Left ventricle myocardium inferior (tissue), 1 donor: ENCODE measurements at places on chromosomes 7 and 10. TPM values are rescaled to one million over a fixed set of nuclear protein-coding genes. Genes with fewer than 3 reads are reported as not detected.

HIBADH gene
- total RNA-seq, result 90.8 TPM

SAMD9L gene
- 3.7 TPM for total RNA-seq

BPGM gene
- total RNA-seq, result 13.9 TPM

TRIM50 gene
- total RNA-seq, result 0.33 TPM

TMEM270 gene
- not detected for total RNA-seq

PRSS2 gene
- total RNA-seq, result not detected

STAG3 gene
- 0.74 TPM for total RNA-seq

WNT8B gene
- total RNA-seq, result not detected

MSS51 gene
- 5.9 TPM for total RNA-seq

HYAL4 gene
- not detected for total RNA-seq

AZGP1 gene
- total RNA-seq, result 85.5 TPM

STEAP2 gene
- total RNA-seq, result 6.1 TPM

IFIT5 gene
- 7.4 TPM for total RNA-seq

SLC37A3 gene
- 7.5 TPM for total RNA-seq

AKR1C1 gene
- 34.1 TPM for total RNA-seq

EPHB4 gene
- total RNA-seq, result 20.3 TPM

MRLN gene
- not detected for total RNA-seq

OR6B1 gene
- total RNA-seq, result not detected

RADIL gene
- 4.5 TPM for total RNA-seq

PRSS37 gene
- not detected for total RNA-seq

FAM25C gene
- total RNA-seq, result not detected

LDB1 gene
- 52.2 TPM for total RNA-seq

ASB4 gene
- total RNA-seq, result 6.3 TPM

GSAP gene
- 7.2 TPM for total RNA-seq

FAM131B gene
- total RNA-seq, result 0.47 TPM

SUN3 gene
- not detected for total RNA-seq

ITPRID1 gene
- total RNA-seq, result not detected

ANXA8 gene
- total RNA-seq, result not detected

CALML3 gene
- not detected for total RNA-seq

SVOPL gene
- total RNA-seq, result not detected

PRR15 gene
- not detected for total RNA-seq

SPDYE9 gene
- total RNA-seq, result not detected

UCMA gene
- total RNA-seq, result not detected

LGI1 gene
- total RNA-seq, result not detected

UPP1 gene
- total RNA-seq, result 19.8 TPM

UTF1 gene
- not detected for total RNA-seq

ADAM12 gene
- 0.27 TPM for total RNA-seq

NUTM2B gene
- total RNA-seq, result 0.52 TPM

ZNF853 gene
- total RNA-seq, result 15.0 TPM

FAM25G gene
- not detected for total RNA-seq

IKZF1 gene
- 2.1 TPM for total RNA-seq

HHEX gene
- 2.1 TPM for total RNA-seq

RNF32 gene
- not detected for total RNA-seq

SH2B2 gene
- 1.0 TPM for total RNA-seq

KLF6 gene
- 43.8 TPM for total RNA-seq

GATA3 gene
- total RNA-seq, result 1.4 TPM

GRID1 gene
- 1.6 TPM for total RNA-seq

MRPL32 gene
- 65.5 TPM for total RNA-seq

LIPM gene
- total RNA-seq, result not detected

AKR1C8 gene
- 0.22 TPM for total RNA-seq

LRRC61 gene
- 4.3 TPM for total RNA-seq

AUTS2 gene
- 10.5 TPM for total RNA-seq

SPDYE11 gene
- not detected for total RNA-seq

ZNF107 gene
- total RNA-seq, result 1.4 TPM
